Stimulated activated CD8-positive, alpha-beta memory T cell treated with anti-CD3 and anti-CD28 coated beads, Interleukin-4, amount 100 ng/mL, for 4 hours (primary cell): ENCODE measurements at places on chromosomes 12 and 14.

DNA sequence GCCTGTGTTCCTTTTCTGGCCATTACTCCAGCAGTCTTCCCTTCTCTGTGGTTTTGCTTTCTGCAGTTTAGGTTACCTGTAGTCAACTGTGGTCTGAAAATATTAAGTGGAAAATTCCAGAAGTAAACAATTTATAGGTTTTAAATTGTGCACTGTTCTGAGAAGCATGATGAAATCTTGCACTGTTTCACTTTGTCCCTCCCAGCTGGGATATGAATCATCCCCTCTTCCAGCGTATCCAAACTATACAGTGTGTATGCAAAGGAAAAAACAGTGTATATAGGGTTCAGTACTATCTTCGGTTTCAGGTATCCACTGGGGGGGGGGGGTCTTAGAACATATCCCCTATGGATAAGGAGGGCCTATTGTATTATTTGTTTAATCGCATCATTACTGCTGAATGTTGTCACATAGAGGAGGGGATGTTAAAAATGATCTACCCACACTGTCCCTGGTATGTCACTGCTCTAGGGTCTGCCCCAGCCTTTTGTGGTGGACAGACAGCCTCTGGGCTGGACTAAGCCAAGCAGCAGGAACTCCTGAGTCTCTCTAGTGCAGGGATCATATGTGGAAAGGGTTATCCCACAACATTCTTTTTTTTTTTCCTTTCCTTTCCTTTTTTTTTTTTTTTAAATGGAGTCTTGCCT lies 109.1 kb upstream of the MAX start:
- DNase-seq, result no peak

GRCh38 chr12:90809940-90810339 lies 145.0 kb downstream of the CCER1 start:
- no peak for DNase-seq

- no peak for DNase-seq
These were observed 118.0 kb downstream of the KICS2 start for GRCh38 chr12:64103825-64104740.

- DNase-seq, result no peak
These were observed 319.7 kb upstream of the NAV3 start for GRCh38 chr12:77510985-77511384.

- DNase-seq, result no peak
These were observed 405.3 kb upstream of the USP15 start for GRCh38 chr12:61854902-61855301.

DNA sequence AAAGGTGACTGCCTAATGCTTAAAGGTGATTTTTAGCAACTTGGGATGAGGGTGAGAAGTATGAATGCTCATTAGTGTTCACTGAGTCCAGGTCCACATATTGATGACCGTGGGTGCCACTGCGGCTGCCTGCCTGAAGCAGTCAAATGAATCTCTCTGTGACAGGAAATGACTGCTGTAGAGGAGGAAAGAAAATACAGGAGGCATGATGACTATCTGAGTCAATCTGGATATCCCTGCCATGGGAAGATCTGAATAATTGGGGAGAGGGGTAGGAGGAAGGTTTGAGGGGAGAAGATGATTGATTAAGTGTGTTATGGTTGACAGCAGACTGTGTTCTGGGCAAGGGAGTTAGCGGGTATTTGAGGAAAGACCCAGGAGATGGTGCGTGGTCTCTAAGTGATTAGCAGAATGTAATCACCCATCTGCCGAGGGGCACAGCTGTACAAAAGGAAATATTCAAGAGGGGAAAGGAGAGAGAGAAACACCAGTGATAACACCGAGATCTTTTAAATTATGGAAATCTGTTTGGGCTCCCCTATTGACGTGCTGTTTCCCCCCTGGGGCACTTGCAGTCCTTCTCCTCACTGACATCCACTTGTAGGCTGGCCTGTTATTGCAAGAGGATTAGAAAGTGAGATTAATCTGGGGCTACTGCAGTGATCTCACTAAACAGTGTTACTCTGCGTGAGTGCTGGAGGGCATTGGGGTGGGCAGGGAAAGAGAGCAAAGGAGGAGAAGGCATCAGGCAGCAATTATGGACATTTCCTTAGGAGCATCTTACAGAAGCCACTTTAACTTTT lies 97.7 kb downstream of the AKAP6 start:
- no peak for DNase-seq

DNA sequence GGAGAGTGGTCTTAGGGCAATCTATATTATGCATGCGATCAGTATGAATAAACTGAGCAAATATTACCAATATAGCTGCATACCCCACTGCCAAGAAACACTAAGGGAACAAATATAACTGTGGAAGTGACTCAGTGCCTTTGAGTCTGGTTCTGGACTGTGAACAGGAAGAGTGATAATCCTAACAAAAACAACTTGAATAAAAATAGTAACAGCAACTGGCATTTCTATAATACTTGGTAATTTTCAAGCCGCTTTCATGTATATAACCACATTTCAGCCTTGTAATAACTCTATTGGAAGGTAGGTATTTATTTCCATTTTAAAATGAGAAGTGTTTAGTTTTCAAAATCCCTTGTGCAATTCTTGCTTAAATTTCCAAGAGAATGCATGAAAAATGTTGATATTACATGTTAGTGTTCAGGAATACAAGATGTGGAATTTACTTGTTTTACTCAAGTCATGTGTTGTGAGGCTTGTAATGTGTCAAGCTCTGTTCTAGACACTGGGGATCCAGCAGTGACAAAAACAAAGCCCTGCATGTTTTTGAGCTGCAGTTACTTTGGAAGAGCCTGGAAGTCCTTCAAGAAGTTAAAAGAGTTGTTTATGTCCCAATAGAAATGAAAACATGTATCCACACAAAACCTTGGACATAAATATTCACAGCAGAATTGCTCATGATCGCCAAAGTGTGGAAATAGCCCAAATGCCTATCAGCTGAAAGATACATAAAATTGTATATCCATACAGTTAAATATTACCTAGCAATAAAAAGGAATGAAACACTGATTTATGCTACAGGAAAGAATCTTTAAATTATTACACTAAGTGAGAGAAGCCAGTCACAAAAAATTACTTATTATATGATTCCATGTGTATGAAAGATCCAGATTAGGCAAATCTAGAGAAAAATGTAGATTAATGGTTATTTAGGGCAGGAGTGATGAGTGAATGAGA lies 338.1 kb upstream of the TMEM132C start:
- no peak for DNase-seq
